ENCODE measurements at places on chromosomes 3 and 15.

GRCh38 chr3:166446291-166446690 lies 609.1 kb upstream of the BCHE start:
- no peak for DNase-seq

DNA sequence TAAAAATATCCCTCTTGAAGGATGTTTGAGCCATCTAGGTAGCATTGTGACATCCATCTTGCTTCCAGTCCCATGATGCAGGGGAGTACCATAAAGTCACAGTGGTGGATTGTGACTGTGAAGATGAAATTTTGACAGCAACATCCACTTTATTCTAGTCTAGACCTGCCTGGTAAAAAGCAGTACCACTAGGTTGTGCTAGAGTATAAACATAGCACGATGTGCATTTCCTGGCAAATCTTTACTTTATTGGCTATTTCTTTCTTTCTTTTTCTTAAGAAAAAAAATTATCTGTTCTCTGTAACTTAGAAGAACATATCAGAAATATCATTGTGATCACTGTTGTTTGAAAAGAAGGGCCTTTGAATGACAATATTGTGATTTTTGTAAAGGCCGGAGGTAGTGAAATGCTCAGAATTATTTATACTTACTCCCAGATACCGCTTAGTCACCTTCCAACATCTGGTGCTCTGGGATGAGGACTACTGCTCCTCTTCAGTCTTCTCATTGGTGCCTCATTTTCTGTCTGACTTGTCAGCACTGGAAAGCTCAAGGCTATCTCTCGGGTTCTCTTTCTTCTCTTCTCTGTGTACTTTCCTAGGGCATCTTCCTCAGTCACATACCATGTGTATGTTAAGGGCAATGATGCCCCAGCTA lies 35.6 kb downstream of the AGBL1 start:
- DNase-seq: peak; percentile 5

GRCh38 chr3:63878394-63879060 lies 14.9 kb downstream of the ATXN7 start:
- no peak for DNase-seq

DNA sequence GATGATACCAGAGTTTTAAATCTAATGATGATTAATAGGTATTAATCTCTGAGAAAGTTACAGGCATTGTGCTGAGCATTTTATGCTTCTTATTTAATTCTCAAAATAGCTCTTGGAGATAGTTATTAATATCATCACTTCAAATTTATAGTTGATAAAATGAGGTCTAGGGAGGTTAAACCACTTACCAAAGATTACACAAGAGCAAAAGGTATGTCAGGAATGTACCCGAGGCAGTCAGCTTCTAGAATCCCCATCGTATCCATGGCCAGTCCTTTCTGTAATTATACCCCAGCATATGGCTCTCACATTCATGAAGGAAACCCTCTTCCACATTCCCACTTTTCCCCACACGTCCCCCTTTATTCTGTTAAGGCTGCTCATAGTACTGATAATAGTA lies 421.3 kb downstream of the PYDC2 start:
- DNase-seq: no peak

DNA sequence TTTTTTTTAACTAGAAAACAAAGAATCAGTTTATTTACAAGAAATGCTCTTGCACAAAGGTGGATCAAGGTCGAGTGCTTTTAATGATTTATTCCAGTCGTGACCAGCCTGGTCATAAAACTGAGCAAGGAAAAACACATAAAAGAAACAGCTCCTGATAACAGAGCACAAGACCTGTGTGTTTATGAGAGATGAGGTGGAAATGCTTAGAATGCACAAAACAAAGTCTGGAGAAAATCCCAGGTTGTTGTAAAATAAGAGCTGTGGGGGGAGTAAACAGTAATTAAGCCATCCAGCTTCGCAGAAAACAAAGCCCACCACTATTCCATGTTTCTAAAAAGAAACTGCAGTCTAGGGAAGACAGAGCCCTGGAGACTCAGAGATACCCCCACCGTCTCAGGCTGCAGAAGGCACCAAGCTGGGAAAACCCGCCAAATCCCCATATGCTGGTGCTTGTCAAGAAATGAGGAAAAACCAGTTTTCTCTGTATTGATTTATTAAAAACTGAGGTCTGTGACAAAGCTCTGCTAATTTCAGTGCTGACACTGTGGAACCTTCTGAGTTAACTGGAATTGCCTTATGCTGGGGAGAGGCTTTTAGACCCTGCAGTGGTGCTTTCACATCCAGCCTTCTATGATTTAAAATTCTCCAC lies 139.3 kb downstream of the ADAMTS17 start:
- DNase-seq: no peak

DNA sequence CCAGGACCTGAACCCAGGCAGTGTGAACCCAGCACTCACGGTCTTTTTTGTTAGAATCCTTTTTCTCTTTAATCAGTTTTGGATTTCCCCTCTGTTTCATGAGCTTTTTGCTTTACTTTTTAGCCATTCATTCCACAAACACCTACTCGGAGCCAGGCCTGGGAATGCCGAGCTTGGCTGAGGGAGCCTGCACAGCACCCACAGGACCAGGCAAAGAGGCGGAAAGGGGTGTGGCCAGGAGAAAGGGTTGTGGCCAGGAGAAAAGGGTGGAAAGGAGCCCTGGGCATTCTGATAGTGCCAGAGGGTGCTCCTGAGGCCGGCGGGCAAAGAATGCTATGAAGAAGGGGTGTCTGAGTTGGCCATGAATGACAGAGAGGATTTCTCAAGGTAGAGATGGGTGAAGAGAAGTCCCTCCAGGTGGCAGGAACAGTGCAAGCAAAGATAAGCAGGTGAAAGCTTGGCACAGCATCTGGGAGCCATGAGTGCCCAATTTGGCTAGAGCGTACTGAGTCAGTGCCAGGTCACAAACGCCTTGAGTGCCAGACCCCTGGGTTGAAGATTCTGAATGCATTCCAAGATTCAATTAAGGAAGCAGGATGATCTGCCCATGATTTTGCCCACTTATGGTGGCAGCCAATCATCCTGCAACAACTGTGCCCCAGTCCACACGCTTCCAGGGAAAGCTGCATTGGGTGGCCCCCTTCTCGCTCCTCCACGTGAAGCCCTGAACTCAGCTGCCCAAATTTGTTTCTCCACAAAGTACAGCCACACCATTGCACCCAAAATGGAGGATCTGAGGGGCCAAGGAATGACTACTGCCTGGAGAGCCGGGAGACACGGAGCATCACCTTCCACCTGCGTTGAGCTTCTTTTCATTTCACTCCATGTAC lies 157.2 kb downstream of the XXYLT1 start:
- DNase-seq: peak; percentile 75

GRCh38 chr15:95440712-95441111 lies 889.8 kb upstream of the NR2F2 start:
- no peak for DNase-seq

- no peak for DNase-seq
Observed at GRCh38 chr15:100909565-100909964, 9.6 kb upstream of the LRRK1 start.

DNA sequence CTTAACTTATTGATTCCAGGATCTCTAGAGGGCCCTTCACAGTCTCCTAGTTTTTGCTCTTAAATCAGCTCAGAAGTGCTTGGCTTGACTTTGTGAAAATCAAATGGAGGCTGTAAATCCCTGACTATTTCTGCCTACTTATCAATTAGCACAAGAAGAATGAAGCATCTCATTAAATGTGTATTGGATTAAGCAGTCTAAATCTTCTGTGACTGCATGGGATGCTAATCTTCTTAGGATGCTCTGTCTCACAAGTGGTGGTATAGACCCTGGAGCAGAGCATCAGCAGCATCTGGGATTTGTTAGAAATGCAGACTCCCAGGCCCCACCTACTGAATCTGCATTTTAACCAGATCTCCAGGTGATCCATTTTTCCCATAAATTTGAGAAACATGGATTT lies 488.7 kb downstream of the AGBL1 start:
- no peak for DNase-seq

DNA sequence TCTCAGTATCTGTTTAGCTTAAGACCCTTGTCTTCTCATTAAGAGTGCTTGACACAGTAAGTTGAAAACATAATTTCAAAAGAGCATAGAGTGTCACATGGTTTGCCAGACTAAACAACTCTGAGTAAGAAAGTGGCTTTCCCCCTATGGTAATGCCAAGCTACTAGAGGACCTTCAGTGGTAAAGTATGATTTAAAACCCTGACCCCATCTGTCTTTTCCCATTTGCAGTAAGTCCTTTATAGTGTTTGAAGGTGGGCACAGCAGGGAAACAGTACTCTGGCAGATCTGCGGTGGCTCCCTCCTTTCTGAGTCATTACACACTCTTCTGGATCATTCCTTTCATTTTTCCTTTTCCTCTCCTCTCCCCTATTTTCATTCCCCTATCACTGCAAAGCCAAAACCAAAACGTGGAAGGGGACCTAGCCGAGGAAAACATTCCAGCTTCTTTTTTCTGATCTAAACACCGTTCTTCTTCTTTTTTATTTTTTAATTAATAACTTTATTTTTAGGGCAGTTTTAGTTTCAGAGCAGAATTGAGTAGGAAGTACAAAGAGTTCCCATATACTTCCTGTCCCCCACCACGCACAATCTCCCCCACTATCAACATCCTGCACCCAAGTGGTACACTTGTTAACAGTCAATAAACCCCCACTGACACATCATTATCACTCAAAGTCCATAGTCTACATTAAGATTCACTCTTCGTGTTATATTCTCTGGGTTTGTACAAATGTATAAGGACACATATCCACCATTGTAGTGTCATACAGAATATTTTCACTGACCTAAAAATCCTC lies 74.7 kb downstream of the PPARG start:
- DNase-seq: no peak

DNA sequence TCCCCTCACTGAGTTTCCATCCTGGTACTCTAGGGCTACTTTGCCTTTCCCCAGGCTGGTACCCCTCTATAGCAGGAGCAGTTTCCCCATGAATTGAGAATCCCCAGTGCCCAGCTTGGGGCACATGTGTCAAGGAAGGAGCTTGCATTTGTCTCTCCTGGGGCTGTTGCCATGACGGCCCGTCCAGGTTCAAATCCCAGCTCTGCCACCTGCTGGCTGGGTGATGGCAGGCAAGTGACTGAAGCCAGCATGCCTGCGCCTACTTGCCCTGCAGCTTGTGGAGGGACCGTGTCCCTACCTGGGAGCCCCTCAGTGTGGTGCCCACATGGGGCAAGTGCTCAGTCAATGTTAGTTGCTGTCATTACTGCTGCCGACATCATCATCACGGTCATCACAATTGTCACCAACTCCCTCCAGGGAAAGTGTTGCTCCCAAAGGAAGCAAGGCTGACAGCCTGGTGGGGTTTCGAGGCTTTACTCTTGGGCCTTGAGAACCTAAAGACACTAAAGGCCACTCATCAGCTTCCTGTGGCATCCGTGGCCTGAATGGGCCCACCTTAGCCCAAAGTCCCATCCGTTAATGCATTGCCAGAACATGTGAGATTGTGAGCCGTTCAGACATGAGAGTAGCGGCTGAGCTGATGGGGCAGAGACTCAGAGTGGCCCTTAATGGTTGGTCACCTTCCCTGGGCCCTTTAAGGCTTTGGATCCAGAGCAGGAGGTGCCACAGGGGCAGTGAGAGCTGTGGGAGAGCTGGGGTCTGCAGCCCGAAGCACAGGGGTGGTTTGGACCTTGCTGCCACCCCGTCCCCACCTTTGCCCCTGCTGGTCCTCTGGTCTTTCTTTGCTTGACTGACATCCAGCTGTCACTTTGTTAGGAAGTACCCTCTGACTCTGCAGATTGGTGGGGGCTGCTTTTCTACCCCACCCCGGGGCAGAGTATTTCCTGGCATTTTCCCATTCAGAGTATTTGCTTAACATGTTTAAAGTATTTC lies 144.4 kb downstream of the DNAJB8 start:
- DNase-seq: no peak

GRCh38 chr15:30062881-30063280 lies 19.9 kb upstream of the GOLGA8J start:
- DNase-seq: no peak

- DNase-seq: no peak
Observed at GRCh38 chr15:58977887-58978286, 9.6 kb upstream of the RNF111 start.

DNA sequence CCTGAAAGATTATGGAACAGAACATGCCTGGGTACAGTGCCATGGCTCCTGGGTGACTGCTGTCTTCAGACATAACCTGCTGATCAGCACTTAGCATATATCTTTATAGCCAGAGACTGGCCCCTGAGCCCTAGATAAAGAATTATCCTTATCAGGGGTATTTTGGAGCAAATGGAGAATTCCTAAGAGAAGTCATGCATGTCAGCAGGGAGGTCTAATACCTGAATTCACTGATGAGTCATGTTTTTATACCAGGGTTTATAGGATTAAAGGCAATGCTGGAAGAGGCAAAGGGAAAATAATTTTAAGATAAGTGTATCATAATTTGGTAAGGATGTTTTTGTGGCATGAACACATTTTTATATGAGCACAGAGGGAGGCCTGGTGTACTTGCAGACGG lies 159.8 kb downstream of the ADAMTSL3 start:
- DNase-seq: no peak

DNA sequence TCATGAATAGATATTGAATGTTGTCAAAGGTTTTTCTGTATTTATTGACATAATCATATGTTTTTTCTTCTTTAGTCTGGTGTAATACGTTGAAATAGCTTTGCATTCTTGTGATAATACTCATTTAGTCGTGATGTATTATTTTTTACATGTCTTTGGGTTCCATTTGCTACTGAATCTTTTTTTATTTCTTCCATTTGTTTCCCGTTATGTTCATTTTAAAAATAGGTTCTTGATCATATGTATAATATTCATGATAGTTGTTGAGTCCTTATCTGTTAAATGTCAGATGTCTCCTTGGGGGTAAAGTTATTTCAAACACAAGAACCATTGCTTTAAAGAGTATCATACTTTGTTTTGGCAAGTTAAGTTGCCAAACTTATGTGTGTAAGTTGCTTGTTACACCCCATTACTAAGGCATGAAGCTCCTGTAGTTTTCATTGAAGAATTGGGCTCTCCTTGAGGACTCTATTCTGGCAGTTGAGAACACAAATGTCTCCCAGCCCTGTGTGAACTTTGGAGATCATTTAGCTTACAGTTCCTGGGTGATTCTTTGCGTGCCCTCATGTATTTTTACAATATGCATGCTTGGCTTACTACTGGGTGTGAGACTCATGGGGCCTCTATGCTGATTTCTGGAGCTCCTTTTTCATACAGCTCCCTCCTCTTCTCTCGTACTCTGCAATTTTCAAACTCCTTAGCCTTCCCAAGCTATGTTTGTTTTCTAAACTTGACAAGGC lies 8.3 kb downstream of the AKAP13 start:
- DNase-seq: no peak

GRCh38 chr3:135448520-135448919 lies 517.0 kb upstream of the PPP2R3A start:
- DNase-seq: no peak

DNA sequence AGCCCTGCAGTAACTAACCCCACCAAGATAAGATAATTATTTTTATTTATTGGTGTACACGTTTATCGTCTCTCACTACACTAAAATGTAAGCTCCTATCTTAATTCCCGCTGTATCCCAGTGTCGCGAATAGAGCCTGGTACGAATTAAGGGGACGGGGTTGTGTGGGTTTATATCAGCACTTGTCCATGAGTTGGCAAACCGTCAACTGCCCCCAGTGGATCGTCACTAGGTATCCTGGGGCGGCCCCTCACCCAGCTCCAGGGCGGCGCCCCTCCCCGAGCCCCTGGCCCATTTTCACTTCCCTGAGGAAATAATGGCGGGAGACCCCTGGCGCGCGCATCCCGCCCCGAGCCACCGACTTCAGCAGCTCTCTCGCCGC lies 465 bp downstream of the RUVBL1 start:
- no peak for DNase-seq

- DNase-seq: no peak
Observed at GRCh38 chr15:27512281-27513001, 541.5 kb downstream of the GABRG3 start.
